ENCODE measurements at places on chromosomes 11 and 22. TPM values are rescaled to one million over a fixed set of nuclear protein-coding genes. Genes with fewer than 3 reads are reported as not detected.

Gene TMEM225
- not detected for total RNA-seq

Gene TTC9C
- 57.4 TPM for total RNA-seq

Gene TYMP
- 2.6 TPM for total RNA-seq

Gene OR51E1
- not detected for total RNA-seq

Gene TSPAN18
- 28.7 TPM for total RNA-seq

Gene CCDC73
- not detected for total RNA-seq

Gene LIN7C
- 39.6 TPM for total RNA-seq

Gene APOBEC3G
- 19.7 TPM for total RNA-seq

Gene NXPE1
- not detected for total RNA-seq

Gene NXPE4
- total RNA-seq: not detected

Gene ANO3
- not detected for total RNA-seq

Gene SSTR3
- total RNA-seq: 0.11 TPM
